Naive thymus-derived CD8-positive, alpha-beta T cell (primary cell): ENCODE measurements at places on chromosomes 3 and 15. TPM values are rescaled to one million over a fixed set of nuclear protein-coding genes. Genes with fewer than 3 reads are reported as not detected.

Gene LRRN1
- 0.20 TPM for polyA plus RNA-seq

Gene AHSG
- not detected for polyA plus RNA-seq

Gene DISP2
- 0.42 TPM for polyA plus RNA-seq

Gene DUOXA2
- not detected for polyA plus RNA-seq

Gene PLSCR2
- 1.2 TPM for polyA plus RNA-seq

Gene ADGRG7
- not detected for polyA plus RNA-seq

Gene SCG5
- not detected for polyA plus RNA-seq

Gene MEX3B
- not detected for polyA plus RNA-seq

Gene ARHGEF26
- 0.08 TPM for polyA plus RNA-seq

Gene TMC3
- not detected for polyA plus RNA-seq

Gene CAMP
- polyA plus RNA-seq = not detected

Gene APOD
- not detected for polyA plus RNA-seq

DNA sequence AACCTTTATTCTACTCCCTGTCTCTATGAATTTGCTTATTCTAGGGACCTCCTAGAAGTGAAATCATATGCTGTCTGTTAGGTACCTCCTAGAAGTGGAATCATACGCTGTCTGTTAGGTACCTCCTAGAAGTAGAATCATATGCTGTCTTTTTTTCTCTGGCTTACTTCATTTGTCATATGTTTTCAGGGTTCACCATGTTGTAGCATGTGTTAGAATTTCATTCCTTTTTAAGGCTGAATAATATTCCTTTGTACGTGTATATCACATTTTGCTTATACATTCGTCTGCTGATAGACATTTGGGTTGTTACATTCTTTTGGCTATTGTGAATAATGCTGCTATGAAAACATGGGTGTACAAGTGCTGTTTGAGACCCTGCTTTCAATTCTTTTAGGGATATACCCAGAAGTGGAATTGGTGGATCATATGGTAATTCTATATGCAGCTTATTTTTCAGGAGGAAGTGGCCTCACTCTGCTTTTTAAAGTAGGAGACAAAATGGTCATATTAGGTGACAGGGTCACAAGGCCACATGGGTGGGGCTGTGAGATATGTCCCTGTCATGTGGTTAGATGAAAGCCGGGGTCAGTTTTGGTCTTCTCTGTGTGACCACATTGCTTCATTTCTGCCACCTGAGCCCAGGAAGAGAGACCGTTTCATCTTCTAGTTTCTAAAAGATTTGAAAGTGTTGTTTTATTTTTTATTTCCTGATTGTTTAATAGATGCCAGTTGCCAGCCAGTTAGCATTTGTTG, 76.7 kb downstream of the FLNB start:
- no peak for DNase-seq

GRCh38 chr3:74137790-74138189, 476.7 kb downstream of the CNTN3 start:
- DNase-seq = no peak

DNA sequence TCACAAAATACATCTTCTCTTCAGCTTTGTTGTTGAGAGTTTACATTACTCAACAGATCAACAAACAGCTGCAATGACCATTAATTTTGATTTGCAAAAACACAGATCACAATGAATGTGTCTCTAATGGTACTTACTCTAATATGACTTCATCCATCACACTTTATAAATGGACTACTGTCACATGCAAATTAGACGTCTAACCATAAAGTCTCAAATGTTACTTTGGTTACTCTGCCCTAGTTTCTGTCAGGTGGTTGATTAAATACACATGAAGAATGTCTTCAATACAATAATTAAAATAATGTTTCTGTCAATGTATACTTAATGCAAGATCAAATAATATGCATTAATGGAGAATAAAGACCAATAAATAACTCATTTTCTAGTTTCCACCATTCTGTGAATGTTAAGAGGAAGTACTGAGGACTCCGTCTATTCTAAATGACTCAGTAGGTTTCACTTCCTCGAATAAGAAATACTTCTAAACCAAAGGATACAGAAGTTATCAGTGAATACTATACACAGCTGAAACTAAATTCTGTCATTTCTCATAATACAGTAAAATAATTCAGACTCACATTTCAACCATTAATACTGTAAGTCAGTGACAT, 145.8 kb downstream of the CBLB start:
- DNase-seq = no peak

GRCh38 chr3:49616491-49616941, 57.6 kb upstream of the APEH start:
- DNase-seq = no peak

GRCh38 chr3:49865198-49865784, 4.4 kb downstream of the CAMKV start:
- DNase-seq = no peak

GRCh38 chr3:183287301-183287971, 34.4 kb downstream of the B3GNT5 start:
- DNase-seq = no peak

- DNase-seq = no peak
These were observed 1.0 kb downstream of the LPP start for GRCh38 chr3:188154809-188155574.

DNA sequence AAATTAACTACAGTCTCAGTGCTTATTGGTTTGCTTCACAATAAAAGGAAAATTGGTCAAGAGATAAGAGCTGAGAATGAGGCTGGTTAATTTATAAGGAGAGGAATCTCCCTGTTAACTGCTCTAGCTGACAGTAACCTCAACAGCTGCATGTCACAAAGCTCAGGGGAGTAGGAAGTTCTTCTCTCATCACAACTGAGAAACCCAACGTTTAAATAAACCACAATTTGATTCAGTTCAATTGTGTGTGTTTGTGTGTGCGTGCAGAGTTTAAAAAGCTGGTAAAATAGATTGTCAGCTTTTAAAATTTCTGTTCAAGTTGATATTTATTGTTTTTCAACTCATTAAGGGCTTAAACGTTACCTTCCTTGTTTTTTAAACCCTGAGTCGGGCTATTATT, 3.5 kb upstream of the TGFBR2 start:
- DNase-seq = no peak

- no peak for DNase-seq
These were observed 231.5 kb upstream of the SETMAR start for GRCh38 chr3:4071481-4072184.

DNA sequence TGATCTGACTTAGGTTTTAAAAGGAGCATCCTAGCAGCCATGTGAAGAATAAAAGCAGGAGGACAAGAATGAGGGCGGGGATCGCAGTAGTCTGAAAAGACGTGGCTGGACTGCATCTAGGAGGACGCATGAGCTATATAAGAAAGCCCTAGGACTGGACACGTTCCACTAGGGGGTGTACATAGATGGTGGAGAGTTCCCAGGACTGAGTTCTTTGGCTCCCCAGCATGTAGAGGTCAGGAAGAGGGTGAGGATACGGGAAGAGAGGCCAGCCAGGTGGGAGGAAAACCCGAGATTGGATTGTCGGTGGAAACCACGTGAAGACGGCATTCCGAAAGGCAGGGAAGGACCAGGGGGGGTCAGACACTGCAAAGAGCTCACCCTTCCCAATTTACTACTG, 64.2 kb upstream of the CFAP161 start:
- no peak for DNase-seq

- DNase-seq = no peak
These were observed 291.9 kb downstream of the IGSF11 start for GRCh38 chr3:118742760-118743159.

GRCh38 chr15:22936577-22937472, 43.3 kb downstream of the CYFIP1 start:
- no peak for DNase-seq

GRCh38 chr3:115062009-115062408, 85.1 kb downstream of the ZBTB20 start:
- no peak for DNase-seq

GRCh38 chr15:71279757-71280141, 164.5 kb downstream of the THSD4 start:
- DNase-seq = no peak

GRCh38 chr3:191342006-191342405, 11.7 kb upstream of the UTS2B start:
- no peak for DNase-seq

- DNase-seq = no peak
These were observed 634.1 kb downstream of the RBMS3 start for GRCh38 chr3:29914861-29915524.

- no peak for DNase-seq
These were observed 777.6 kb downstream of the PLOD2 start for GRCh38 chr3:145383416-145383815.

- DNase-seq = no peak
These were observed 96.5 kb downstream of the SMAD6 start for GRCh38 chr15:66798426-66799061.

DNA sequence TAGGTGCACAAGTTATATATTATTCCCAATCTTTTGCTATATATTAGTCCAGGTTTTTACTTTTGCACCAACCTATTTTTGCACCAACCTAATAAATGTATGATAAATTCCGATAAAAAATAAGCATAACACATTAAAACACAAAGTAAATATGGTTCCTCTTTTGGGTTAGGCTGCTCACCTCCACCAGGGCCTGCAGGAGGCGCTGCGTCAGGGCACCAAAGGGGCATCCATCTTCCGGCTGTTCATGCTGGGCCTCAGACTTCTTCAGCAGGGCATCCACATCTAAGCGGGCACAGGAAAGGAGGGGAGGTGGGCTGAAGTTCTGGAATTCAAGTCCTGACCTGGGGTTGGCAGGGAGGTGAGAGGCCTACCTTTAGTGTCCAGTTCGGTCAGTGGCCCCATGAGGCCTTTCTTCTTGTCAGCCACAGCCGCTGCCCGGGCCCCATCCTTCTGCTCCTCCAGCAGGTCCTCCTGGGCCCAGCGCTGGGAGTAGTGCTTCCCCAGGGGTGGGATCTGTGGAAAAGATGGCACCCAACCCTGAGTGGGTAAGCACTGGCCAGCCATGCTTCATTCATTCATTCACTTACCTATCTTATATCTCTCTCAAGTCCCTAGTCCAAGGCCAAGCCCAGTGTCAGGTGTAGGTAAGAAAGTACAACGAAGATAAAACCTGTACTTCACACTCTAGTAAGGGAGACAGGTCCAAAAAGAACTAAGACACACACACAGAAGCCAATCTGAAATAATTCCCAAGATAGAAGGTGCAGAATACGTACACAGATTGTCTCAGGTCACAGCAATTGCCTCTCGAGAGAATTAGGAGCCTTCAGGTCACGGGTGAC, 5.2 kb downstream of the TADA3 start:
- DNase-seq = no peak

- no peak for DNase-seq
These were observed 163.4 kb downstream of the XXYLT1 start for GRCh38 chr3:195107593-195107992.

DNA sequence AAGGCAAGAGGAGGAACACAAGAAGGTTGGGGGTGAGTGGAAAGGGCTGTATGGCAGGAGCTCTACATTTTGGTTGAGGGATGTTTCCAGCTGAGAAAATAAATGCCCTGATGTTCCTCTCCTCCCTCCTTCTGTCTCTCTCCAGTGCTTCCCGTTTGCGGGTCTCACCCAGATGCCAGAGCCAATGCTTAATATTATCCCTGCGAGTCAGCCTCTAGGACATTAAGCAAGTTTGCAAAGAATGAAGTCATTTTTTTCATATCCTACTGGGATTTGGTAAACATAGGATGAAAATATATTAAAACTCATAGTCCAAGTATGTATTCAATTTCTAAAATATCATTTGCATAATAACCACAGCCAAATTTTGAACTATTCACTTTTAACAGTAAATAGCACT, 295.9 kb downstream of the CADM2 start:
- DNase-seq = no peak

GRCh38 chr3:78268716-78269668, 1229.1 kb downstream of the ROBO2 start:
- DNase-seq = no peak

DNA sequence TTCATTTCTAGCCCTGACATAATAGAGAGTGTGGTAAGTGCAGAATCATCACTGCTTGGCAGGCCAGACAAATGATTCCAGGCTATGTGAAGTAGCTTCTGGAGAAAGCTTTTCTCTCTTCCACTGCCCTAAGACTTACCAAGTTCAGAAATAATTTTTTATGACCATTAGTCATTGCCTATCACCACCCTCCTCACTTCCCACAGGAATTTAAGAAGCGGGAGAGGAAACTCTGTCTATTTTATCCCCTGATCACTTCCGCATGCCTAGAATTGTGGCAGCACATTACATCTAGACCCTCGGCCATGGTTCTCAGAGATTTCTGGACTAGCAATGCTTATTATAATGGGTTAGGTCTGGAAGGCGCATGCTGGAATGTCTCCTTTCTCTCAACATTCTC, 397.8 kb upstream of the NR2F2 start:
- DNase-seq = no peak
